ENCODE measurements at places on chromosomes 16 and 17.

DNA sequence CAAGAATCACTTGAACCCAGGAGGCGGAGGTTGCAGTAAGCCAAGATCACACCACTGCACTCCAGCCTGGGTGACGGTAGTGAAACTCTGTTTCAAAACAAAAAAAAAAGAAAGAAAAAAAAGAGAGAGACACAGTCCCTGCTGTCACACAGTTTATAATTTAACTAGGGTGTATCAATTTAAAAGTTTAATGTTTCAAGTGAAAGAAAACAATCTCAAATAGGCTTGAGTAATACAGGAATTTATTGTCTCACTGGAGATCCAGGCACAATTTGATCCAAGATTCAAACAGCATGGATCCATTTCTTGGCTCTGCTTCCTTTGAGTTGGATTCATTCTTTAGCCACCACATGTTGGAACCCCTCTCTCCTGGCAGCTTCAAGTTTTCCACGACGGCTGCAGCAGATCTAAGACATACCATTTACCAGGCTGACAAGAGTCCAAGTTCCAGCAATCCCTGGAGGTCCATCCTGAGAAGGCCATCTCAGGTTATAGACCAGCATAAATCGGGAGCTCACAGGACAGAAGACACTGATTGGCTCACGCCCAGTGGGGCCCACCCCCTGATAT lies 97.5 kb downstream of the YPEL2 start:
- no peak for DNase-seq

GRCh38 chr16:11437069-11437468 lies 91.8 kb downstream of the RMI2 start:
- DNase-seq = no peak

GRCh38 chr16:82628088-82628423 lies 1.3 kb downstream of the CDH13 start:
- no peak for DNase-seq

DNA sequence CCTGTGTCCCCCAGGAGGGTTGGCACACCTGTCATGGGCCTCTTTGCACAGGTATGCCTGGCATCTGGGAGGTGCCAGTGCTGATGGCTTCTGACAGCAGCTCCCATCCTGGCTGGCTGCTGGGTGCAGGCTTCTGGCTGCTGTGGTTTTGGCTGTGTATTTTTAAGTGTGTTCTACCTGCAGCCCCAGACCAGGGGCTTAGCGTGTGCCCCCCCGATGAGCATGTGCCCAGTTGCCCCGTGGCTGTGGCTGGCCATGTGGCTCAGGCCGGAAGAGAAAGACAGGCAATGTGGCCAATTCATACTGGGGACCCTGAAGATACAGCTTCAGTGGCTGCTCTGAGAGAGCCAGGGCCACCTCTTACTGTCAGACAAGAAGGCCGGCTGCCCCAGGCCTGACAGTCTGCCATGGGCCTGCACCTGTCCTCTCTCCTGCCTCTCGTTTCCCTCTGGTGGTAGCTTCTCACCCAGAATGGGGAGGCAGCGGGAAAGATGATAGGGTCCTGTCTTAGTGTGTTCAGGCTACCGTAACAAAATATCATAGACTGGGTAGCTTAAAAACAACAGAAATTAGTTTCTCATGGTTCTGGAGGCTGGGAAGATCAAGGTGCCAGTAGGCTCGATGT lies 37.6 kb upstream of the LGALS9 start:
- DNase-seq = no peak

All from hematopoietic multipotent progenitor cell treated with erythropoietin and hydrocortisone succinate and interleukin-3 and kit ligand, for 6 days (in vitro differentiated cells).